ENCODE measurements at places on chromosomes 2 and 18. TPM values are rescaled to one million over a fixed set of nuclear protein-coding genes. Genes with fewer than 3 reads are reported as not detected.

SLC19A3 gene
- 0.40 TPM for total RNA-seq

DNA sequence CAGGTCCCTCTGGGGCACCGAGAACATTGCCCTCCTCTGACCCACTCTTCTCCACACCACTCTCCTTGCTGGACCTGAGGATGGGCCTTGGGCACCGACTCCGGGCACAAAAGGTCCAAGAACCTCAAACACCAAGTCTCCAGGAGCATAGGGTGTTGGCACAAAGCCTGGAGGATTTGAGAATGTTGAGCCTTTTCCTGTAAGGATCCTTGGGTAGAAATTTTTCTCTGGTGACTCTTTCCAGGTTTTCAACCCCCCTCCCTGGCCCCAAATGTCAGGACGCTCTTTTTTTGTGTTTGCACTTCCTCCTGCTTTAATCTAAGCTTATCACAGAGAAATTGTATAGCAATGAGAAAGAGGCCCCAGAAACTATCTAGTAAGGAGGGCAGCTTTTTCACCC is 9.2 kb downstream of the SPR start:
- no peak for DNase-seq

SLC40A1 gene
- total RNA-seq = 40.3 TPM

RNPEPL1 gene
- total RNA-seq = 59.8 TPM

PKDCC gene
- 198 TPM for total RNA-seq

PROC gene
- not detected for total RNA-seq

DNA sequence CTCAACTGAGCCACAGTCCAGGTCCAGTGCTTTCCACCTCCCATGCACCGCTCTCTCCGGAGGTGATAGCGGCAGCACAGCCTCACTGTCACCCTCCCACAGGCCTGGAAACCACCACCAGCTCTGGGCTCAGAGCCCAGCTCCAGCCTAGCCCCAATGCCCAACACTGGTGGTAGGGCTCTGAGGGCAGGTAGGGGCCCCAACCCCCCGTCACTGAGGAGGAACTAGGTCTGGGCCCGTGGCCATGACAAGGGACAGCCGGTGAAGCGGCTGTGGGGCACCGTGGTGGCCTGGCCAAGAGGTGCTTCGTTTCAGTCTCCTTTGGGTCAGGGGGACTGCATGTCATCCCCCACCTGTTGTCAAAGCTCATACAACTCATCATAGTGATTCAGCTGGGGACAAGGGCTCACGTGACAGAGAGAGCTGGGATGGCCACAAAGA is 5.5 kb upstream of the TMEM214 start:
- no peak for DNase-seq

GRCh38 chr2:37625156-37625555 is 46.3 kb downstream of the CDC42EP3 start:
- DNase-seq = no peak

DNA sequence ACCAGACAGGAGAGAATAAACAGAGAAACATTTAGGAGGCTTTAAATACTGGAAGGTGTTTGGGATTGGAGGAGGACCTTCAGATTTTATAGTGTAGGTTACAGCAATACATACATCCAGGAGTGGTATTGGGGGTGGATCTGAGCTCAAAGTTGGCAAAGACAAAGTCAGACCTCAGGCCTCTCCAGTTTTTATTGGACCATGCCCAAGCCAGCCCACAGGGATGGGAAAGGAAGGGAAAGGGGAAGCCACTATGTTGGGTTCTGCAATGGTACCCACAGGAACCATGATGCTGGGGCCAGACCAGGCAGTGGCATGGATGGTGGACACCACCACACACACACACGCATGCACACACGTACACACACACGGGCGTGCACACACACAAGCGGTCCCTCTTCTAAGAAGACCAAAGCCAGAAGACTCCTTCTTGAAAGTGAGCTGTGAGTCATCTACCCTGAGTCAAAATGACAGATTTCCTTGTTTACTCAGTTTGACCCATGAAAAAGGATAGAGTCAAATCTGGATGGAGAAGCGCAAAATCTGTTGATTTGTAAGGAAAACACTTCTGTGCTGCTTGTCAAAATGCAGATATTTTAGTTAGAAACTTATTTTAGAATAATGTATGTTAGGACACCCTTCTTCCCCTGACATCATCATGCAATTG is 87.9 kb downstream of the TRABD2A start:
- DNase-seq = no peak

DNA sequence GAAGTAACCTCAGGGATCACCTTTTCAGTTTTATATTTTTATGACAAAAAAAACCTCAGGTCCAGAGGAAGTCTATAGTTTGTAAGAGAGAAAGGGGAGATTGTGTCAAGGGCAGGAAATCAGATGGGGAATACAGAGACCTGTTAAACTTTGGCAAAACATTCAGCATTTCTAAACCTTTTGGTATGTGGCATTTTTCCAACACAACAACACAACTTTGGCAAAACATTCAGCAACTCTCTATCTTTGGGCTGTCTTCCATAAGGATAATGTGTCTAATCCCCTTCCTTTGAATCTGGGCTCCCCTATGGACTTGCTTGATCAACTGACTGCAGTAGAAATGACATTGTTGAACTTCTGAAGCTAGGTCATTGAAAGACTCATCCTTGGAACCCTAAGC is 220.6 kb upstream of the CCDC68 start:
- peak; percentile 39 for DNase-seq

DNA sequence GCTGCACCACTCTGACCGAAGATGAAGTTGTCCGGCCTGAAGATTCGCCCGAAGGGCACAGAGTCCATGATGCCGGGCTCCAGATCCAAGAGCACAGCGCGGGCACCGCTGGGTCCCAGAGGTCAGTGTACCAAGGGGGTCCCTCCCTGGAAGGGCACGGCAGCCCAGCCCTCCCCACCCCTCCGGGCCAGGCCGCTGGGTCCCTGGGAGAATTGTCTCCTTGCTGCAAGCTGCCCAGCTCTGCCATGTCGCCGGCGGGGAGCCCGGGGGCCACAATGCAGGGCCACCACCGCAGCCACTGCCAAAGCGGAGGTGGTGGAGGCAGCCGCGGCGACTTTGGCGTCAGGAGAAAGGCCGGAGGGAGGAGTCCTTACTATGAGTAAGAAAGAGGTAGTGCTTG is 189.5 kb upstream of the CYRIA start:
- no peak for DNase-seq

- no peak for DNase-seq
Measured at GRCh38 chr2:188391354-188391753, 99.7 kb downstream of the GULP1 start.

- no peak for DNase-seq
Measured at GRCh38 chr2:238225911-238226697, 13.7 kb downstream of the HES6 start.

DNA sequence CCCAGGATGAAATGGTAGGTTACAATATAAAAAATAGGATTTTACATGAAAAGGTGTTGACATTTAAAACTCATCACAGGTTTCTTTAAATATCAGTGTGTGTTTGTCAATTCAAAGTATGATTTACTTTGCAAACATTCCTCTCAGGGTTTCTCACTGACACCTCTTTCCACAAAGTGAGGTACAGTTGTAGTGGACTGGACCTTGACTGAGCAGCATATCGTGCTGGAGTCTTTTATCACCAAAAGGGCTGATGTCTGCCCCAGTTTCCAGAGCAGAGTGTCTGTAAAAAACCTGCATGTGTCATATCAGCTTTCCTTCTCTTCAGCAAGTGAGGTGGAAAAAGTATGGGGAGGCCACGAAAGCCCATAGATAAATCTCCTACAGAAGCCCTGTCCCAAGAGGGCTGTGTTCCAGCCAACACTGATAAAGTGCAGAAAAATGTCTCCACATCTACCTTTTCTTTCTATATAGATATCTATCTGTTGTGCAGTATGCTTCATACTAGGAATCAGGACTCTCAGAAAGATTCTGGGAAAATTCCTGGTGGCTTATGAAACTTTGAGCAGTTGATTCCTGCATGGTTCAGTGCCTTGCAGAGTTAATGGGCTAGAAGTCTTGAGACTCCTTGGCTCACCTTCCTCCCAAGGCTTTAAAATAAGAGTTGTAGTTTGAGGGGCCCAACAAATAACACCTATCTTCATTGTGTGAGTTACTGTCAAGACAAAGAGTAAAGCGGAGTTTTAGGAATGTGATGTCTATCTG is 6.9 kb downstream of the ACYP2 start:
- DNase-seq = no peak

GNLY gene
- 1.0 TPM for total RNA-seq

GRCh38 chr18:3664563-3665178 is 214.7 kb downstream of the TGIF1 start:
- no peak for DNase-seq

- DNase-seq = no peak
Measured at GRCh38 chr2:213086571-213086970, 64.8 kb downstream of the IKZF2 start.

DNA sequence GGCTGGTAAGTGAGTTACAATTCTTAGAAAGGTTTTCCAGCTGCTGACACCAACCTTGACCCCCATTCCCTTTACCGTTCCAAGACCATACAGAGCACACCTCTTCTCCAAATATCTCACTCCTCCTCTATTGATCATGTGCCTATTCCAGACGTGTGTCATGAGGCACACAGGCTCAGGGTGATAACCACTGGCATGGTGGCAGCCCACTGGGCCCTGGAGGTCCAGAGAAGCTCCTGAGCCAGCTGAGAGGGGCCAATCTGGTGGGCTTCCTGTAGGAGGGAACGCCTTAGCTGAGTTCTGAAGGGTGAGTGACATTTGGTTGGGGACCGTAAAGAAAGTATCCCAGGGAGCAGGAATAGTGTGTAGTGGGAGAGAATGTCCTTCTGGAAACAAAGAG is 28.3 kb downstream of the ZAP70 start:
- DNase-seq = no peak

DNA sequence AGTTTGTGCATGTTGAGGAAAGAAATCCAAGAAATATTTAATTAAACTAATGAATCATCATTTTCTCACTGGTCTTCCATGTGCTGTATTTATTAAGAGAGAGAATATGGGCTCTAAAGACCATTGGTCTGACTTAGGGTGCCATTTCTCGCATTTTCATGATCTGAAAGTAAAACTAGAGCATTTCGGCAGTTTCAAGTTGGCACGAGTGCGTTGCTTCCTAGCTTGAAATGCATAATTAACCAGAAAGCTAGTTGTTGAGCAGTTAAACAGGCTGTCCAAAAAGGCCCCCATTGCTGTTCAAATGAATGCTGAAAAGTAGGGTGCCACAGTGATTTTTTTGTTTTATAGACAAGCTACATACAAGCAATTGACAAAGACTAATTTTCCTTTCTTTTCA is 47.4 kb downstream of the SLC8A1 start:
- no peak for DNase-seq

DNA sequence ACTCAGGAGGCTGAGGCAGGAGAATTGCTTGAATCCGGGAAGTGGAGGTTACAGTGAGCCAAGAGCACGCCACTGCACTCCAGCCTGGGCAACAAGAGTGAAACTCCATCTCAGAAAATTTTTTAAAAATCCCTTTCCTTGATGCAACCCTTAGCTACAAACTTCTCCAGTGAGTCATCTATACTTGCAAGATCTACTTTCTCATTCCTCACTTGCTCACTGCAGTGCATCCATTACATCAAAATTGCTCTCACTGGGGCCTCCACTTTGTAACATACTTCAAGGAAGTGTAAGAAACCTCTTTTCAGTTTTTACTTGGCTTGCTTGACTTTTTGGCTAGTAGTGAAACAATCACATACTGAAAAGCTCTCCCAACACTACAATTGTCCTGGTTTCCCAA is 65.3 kb downstream of the REEP1 start:
- no peak for DNase-seq

GRCh38 chr18:57859314-57859713 is 56.2 kb upstream of the ATP8B1 start:
- peak; percentile 75 for DNase-seq

HOXD9 gene
- total RNA-seq = 2.2 TPM

- DNase-seq = no peak
Measured at GRCh38 chr2:159555651-159556392, 60.5 kb downstream of the BAZ2B start.

- DNase-seq = no peak
Measured at GRCh38 chr2:239264838-239265651, 135.8 kb downstream of the HDAC4 start.

GRCh38 chr2:1026141-1026540 is 75.5 kb downstream of the SNTG2 start:
- no peak for DNase-seq

DNA sequence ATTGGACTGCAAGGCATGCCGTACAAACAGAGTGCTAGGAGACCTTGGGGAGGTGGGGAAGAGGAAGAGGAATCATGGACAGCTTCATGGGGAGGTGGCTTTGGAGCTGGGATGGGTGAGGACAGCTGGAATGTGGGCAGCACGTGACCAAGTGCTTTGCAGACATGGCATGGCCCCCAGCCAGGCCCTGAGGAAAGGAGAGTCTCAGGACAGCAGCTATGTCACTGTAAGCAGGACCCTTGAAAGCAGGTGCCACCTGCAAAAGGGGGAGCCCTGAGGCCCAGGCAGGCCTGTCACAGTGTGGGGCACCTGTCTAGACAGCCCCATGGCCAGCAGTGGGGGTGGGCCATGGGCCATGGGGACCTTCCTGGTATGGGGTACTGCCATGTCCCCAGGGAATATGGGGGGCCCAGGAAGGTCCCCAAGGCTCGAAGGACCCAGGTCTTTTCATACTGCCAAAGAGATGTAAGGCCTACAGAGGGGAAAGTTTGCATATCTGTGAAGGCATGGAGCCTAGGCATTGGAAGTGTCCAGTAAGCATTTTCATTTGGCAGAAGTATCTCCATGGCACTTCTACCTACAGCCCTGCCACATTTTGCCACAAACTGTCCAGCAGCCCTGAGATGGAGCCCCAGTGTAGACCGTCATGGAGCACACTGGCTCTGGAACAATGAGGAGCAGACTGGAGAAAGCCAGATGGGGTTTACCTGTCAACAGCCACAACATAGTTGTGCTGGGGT is 9.9 kb downstream of the PAX8 start:
- DNase-seq = no peak

DNA sequence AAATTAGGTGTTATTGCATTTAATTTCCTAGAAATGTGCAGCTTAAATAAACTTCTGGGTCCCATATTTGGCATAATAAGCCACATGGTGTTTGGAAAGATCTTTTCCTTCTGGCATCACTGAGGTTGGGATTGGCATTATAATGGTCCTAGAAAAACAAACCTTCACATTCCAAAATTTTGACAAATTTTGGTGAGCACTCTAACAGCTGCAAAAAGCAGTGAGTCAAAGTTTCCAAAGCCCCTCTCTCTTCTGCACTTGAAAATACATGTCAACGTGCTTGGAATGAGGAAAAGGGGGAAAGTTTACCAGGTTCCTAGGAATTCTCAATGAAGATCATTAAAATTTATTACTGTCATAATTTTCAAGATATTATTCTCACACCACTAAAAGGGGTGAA is 77.8 kb upstream of the STK17B start:
- no peak for DNase-seq

ATOH8 gene
- 79.7 TPM for total RNA-seq

- DNase-seq = no peak
Measured at GRCh38 chr2:165576409-165577154, 107.1 kb downstream of the CSRNP3 start.

MRPL30 gene
- total RNA-seq = 21.5 TPM

DNA sequence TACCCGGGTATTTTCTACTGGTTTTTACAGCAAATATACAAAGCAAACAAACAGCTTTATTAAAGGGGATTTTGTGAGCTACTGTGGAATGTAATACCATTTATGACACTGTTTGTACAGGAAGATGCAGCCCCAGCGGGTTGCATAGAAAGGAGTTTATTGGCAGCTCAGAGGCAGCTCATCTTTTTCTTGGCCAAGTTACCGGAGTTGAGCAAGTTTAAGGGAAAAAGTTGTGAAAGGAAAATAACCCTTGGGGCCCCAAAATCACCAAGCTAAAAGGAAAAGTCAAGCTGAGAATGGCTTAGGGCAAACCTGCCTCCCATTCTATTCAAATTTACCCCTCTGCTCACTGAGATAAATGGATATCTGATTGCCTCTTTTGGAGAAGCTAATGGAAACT is 60.8 kb downstream of the MOB4 start:
- peak; percentile 75 for DNase-seq

PCARE gene
- total RNA-seq = not detected

ELOA2 gene
- not detected for total RNA-seq
